ENCODE measurements at places on chromosomes 13 and 19.

GRCh38 chr19:35268536-35269437 lies at the start of gene USF2:
Gene USF2 (plus strand): TSS chr19:35268962. CDS start chr19:35269102, 140 bp downstream.
- no peak for DNase-seq

GRCh38 chr13:40599747-40600146 lies 66.7 kb downstream of the FOXO1 start:
- DNase-seq = no peak

DNA sequence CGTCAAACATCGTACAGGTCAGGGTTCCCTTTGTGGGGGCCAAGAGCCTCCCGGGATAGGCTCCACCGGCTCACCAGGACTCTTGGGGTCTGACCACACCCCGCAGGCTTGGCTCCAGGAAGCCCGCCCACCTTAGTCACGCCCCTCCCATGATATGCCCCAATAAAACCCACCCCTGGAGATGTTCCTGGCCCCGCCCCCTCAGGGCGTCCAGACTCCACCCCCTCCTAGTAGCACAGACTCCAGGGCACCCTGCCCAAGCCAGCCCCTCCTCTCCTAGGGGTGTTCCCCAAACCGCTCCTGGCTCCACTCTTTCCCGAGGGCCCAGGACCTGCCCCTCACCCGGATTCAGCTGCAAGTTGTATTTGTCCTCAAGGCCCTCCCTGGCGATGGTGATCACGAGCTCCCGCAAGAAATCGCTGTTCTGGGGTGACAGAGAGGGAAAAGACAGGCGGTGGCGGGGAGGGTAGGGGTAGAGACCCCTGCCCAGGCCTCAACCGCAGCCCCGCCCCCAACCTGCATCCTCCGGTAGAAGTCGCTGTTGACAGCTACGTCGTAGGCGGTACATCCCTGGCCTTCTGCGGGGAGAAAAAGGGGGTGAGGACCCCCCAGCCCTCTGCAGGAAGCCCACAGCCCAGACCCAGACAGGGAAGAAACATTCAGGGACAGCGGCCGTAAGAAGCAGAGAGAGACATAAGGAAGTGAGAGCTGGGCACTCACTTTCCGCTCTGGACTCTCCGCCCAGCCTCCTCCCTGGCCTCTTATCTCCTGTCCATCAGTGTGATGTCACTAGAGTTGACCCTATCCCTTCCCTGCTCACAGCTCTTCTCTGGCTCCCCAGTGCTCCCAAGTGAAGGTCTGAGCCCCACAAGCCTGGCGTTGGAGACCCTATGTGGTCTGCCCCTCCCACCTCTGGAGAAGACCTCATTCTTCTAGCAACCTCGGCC lies 3.9 kb downstream of the PIH1D1 start:
- no peak for DNase-seq

DNA sequence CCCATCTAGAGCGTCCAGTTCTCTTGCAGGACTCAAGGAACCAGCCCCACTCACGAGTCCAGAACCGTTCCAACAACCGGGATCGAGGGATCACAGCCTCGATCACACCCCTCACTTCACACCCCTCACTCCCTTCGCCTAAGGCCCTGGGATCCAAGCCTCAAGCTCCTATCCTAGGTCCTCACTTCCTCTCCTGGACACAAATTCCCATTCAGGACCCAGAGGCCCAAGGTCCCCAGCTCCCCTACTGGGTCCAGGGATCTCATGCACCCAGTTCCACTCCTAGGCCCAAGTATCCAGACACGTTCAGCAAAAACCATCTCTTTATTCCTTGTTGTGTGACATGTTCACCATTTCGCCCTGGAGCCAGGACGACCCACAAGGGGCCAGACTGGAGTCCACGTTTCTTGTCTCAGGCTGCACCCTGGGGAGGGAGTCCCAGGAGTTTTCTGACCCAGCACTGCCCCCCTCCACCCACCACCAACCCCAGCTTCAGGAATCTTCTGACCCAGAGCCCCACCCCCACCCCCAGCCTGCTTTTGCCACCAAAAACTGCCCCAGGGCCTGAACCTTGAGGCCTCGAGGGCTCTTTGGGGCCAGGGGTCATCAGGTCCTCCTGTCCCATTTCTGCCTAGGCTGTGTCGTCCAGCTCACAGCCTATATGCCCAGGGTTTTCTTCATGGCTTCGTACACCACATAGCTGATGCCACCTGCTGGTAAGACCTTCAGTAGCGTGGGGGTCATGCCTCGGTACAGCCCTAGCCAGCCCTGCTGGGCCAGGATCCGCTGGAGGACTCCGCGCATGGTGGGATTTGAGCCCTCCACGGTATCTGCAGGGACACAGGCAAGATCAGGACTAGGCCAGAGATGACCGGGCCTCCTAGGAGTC lies 1.4 kb upstream of the KHSRP start:
- DNase-seq = no peak

GRCh38 chr13:43077461-43077860 lies 54.1 kb downstream of the DNAJC15 start:
- DNase-seq = no peak

- no peak for DNase-seq
Observed at GRCh38 chr13:59588717-59589067, 575.0 kb downstream of the DIAPH3 start.

- peak; percentile 64 for DNase-seq
Observed at GRCh38 chr19:6048793-6049405, 61.4 kb downstream of the RFX2 start.

GRCh38 chr13:110536006-110536693 lies 25.4 kb downstream of the RAB20 start:
- no peak for DNase-seq

DNA sequence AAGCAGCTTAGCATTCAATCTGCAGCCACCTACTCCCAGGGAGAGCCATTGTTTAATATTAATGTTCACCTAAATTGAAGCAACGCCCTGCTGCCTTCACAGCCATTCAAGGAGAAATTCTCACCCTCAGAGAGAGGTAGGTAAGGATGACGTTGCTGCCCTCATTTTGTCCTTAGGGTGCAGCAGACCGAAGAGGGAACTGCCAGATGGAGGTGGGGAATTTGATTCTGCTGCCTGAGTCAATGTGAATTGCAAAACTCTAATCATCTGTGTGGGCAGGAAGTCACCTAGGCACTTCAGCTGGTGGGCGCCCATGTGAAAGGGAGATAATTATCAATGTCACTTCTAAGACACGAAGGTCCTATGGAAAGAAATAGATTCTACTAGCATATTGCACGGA lies 503.4 kb downstream of the TBC1D4 start:
- DNase-seq = no peak

- DNase-seq = no peak
Observed at GRCh38 chr19:16224293-16225045, 26.8 kb downstream of the AP1M1 start.

- DNase-seq = no peak
Observed at GRCh38 chr13:83845106-83845505, 37.2 kb downstream of the SLITRK1 start.

- no peak for DNase-seq
Observed at GRCh38 chr19:30733826-30734550, 361.8 kb downstream of the ZNF536 start.

DNA sequence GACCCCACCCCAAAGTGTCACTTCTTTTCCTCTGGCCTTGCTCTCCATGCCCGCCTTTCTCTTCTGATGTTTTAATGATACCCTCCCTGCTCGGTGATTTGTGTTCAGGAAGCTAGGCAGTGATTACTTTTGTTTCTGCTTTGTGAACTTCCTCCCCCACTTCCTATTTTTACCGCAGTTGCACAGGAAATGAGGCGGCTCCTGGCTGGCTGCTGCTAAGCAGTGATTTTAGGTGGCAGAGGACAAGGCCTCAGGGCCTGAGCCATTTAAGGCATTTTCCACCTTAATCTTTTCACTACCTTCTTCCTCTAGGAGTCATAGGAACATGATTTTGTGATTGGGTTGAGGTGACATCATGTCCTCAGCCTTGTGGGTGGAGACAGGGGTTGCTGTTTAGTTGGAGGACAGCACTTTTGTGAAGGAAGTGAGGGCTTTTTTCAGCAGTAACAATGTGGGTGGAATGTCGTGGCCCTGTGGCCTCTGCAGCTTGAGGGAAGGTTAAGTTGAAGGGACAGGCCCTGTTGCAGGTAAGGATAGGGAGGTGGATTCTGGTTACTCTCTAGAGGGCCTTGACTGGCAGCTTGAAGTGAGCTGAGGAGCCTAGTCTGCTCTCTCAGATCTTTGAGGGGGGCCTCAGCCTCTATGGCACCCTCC lies 15.7 kb downstream of the GARRE1 start:
- peak; percentile 14 for DNase-seq

- DNase-seq = no peak
Observed at GRCh38 chr13:51821606-51822005, 17.6 kb upstream of the DHRS12 start.

- no peak for DNase-seq
Observed at GRCh38 chr13:95480131-95480545, 72.4 kb upstream of the CLDN10 start.

- DNase-seq = no peak
Observed at GRCh38 chr13:112767506-112768471, 78.0 kb downstream of the ATP11A start.

- DNase-seq = no peak
Observed at GRCh38 chr13:25345576-25345975, 26.2 kb upstream of the ATP8A2 start.

GRCh38 chr13:41916173-41916954 lies 44.5 kb downstream of the VWA8 start:
- no peak for DNase-seq

- DNase-seq = no peak
Observed at GRCh38 chr13:113457510-113457909, 4.2 kb upstream of the ADPRHL1 start.

DNA sequence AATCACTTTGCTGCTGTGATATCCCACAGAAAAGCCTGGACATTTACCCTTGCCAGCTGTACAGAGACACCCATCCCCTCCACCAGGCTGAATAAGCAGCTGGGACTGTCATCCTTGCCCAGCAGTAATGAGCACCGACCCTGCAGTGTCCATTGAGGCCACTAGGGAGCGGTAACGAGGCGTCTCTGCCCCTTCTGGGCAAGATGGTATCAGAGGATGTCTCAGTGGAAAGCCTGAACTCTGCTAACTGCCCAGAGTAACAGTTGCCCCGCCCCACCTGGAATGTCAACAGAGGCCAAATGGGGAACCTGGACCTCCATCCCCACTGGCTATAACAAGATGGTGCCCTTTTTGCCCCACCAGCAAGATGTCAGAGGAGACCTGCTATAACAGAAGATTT lies 22.8 kb upstream of the CEACAM20 start:
- DNase-seq = no peak

DNA sequence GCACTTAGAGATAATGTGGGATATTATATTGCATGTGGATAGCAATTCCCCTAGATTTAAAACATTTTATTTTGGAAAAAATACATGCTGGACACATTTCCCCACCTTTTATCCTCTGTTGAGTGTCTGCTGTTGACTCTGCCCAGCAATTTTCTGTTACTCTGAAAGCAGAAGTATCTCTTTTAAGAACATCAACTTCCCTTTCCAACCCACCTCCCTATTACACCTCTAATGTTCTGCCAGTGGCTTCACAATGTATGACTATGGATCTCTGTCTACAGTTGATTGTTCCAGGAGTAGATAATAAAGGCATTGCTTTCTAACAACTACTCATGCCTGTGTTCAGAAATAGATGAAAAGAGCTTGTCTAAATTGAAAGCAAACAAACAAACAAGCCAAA lies 754.8 kb upstream of the SLITRK6 start:
- DNase-seq = no peak

- DNase-seq = no peak
Observed at GRCh38 chr13:77219401-77219800, 107.5 kb downstream of the MYCBP2 start.

DNA sequence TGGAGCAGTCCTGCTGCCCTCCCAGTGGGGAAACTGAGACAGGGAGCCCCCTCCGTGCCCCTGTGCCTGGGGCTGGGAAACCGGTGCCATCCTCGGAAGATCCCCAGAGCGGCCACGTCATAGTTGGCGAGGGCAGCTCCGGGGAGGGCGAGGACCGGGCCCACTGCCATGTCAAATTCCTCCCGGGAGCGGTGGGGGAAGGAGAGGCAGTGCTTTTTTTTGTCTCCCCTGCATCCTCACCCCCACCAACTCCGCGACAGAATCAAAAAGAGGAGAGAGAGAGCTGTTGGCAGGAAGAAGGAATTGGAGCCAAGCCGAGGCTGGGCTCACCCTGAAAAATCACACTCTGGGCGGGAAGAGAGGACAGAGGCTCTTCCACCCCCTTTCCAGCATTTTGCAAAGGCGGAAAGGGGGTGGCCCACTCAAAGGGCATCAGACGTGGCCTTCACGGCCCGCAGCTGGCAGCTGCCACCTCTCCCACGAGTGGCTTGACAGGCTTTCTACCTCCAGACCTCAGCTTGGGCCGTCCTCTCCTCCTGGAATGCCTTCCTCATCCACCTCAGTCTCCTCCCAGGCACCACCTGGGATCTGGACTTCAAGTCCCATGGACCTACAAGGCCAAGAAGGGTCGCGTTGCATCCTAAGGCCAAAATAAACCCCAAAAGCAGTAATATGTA lies 19.6 kb upstream of the NFIC start:
- no peak for DNase-seq

- peak; percentile 79 for DNase-seq
Observed at GRCh38 chr19:35124098-35125060, 8.8 kb downstream of the FXYD3 start.

DNA sequence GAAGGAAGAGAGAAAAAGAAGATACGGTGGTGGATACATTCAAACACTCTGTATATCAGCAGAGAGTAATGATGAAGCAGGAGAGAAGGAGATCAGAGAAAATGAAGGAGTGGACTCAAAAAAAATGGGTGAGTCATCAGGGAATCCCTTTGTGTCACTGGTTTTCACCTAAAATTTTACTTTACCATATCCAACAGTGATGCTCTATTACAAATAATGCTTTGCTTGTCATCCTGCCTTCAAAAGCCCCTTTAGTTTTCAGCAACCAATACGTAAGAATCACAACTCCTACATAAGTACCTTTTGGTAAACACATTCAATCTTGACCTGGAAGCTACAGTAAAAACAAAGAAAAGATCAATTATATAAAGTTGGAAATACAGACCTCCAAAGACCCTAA lies 88.8 kb downstream of the ENOX1 start:
- DNase-seq = no peak

GRCh38 chr19:44643605-44644401 lies at the start of gene PVR:
Gene PVR (plus strand): TSS chr19:44643910. CDS start chr19:44644097, 187 bp downstream.
- DNase-seq = peak; percentile 26
